ENCODE measurements at places on chromosomes 1 and 21.

- no peak for DNase-seq
Measured at GRCh38 chr1:241142493-241142892, 214.5 kb downstream of the RGS7 start.

GRCh38 chr1:8404460-8405370, 86.8 kb downstream of the SLC45A1 start:
- no peak for DNase-seq

GRCh38 chr1:71041806-71042205, 5.8 kb downstream of the PTGER3 start:
- DNase-seq: no peak

GRCh38 chr1:36513676-36514473, 31.2 kb upstream of the CSF3R start:
- no peak for DNase-seq

GRCh38 chr1:163774978-163775620, 453.3 kb downstream of the NUF2 start:
- no peak for DNase-seq

DNA sequence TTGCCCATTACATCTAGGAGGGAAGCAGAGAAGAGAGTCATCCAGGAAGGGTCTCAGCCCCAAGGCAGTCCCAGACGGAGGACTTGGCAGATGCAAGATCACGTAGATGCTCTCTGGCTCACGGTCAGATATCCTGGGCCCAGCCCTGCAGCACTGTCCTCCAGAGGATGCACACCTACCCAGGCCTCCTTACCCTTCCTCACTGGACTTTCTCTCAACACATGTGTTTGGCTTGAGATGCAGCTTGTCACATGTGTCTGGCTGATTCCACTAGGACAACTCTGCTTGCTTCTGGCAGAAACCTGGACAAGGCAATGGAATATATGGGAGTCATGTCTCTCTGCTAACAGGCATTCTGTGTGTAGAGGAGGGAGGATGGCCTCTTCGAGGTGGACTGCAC, 32.4 kb upstream of the POU3F1 start:
- DNase-seq: no peak

DNA sequence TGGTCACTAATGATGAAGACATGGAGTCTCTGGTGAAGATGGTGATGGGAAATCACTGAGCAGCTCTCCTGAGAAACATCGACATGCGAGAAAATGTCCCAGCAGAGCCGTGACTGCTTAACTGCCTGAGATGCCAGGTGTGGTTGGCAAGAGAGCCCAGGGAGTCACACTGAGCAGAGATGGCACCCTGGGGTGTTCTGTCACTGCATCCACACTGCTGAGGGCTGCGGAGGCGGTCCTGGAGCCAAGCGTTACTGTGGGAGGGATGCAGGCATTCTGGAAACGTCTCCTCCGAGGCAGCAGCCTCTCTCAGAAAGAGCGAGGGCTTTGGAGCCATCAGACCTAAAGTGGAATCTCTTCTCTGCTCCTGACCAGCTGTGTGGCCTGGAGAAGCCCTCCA, 57.2 kb downstream of the EPHB2 start:
- no peak for DNase-seq

DNA sequence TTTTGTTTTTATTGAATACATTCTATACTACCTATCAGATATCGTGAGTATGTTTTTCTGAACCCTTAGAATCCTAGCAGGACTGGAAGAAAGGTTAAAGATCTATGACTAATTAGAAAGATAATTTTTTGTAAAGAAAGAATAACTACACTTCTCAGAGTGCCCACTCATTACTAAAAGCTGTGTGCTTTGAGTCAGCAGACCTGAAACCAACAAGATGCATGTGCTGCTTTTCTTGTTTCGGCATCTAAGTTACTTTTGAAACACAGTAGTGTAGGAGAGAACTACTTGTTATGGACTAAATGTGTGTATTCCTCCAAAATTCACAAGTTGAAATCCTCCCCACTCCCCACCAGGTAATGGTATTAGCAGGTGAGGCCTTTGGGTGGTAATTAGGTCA, 127.8 kb upstream of the ESRRG start:
- DNase-seq: no peak

- DNase-seq: no peak
Measured at GRCh38 chr1:89351597-89352311, 12.1 kb upstream of the GBP6 start.

DNA sequence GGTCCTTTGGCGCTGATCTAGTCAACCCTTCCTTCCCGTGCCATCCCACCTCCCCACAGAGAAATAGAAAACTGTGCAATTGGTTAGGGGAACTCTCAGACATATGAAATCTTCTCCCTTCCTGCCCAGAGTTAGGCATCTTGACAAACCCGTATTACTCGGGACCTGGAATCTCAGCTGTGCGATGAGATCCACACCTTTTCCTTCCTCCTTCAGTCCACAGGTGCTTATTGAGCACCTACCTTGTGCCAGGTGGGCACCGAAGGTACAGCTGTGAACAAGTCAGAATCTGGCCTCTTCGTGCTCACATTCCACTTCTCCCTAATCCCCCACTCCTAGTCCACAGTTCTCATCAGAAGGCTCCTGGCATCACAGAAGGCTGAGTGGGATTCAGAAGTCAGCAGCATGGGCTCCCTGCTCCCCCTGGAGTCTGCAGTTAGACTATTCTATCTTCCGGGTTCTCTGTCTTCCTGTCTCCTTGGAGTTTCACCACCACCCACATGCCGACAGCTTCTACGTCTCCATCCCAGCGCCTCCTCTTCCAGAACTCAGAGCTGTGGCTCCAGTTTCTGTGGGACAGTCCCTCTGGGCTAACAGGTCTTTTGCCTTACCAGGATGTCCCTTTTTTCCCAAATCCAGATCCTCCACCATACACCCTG, 23.0 kb downstream of the KNCN start:
- DNase-seq: no peak

DNA sequence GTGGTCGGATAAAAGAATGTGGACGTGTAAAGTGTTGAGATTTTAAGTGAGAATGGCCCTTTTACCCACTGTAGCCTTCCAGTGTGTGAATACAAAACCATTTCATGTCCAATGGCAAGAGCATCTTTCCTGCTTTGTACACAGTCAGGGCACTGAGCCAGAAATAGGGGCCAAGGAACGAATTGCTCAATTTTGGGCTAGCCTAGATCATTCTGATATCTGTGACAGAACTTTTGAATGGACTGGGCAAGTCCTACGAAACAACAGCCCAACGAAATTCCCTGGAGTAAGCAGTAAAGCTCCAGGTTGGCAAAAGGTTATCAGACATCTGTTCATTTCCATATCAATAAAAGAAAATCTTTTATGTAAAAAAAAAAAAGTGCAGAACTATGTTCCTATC, 5.5 kb downstream of the KIF26B start:
- DNase-seq: no peak

DNA sequence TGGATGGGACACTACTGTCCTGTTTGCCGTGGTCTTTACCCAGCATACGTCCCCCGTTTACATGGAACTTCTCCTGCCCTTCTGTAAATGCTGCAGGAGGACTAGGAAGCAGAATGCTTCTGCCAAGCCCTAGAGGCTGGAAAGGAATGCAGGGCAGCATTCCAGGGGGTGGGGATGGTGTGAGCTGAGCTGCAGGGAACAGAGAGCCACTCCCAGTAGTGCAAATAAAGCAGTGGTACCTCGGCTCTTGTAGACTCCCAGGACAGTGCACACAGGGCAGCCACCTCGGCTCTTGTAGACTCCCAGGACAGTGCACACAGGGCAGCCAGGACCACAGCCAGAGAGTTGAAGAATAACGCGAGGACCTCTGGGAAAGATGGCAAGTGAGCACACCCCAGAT, 35.4 kb downstream of the PTPRU start:
- DNase-seq: no peak

GRCh38 chr1:180243517-180244221, 13.6 kb downstream of the LHX4 start:
- DNase-seq: no peak

DNA sequence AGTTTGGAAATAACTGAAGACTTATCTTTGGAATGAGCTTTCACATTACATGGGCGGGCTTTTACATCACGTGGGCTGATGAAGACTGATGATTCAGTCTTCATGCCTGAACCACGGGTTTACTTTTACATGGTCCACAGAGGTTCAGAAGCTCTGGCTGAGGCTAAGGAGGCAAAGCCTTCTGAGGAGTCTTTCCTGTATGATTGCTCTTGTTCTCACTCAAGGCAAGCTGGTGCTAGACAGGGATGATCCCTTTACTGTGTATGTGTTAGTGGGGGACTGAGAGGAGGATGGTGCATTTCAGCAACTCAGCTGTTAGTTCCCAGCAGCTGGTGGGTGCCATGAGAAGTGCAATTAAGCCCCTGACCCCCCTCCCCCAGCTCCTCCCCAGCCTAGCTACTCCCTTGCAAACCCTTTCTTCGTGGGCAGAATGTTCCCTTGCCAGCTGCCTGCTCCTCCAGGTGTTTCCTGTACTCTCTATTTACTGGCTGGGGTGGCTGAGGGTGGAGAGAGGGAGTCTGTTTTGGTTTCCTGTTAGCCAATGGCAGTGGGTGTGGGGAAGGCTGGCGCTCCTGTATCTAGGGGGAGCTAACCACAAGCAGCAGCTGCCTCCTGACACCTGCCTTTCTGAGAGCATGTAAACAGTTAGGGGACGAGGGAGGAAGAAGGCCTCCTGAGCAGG, 15.4 kb downstream of the BTG2 start:
- peak; percentile 82 for DNase-seq

DNA sequence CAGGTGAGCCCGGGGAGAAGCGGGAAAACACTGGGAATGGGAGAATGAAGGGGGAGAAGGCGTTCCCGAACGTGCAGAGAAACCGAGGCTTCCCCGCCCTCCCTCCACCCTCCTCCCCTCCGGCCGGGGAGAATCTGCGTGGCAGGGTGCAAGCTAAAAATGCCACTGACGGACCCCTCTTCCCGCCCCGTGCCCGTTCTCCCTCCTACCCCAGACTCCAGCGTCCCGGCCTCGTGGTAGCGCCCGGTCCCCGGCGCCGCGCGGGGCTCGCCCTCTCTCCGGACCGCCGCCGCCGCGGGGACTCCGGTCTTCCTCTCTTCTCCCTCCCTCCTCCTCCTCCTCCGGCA, 81.6 kb upstream of the AK4 start:
- no peak for DNase-seq

GRCh38 chr1:217133958-217134856, 411.0 kb upstream of the ESRRG start:
- no peak for DNase-seq

DNA sequence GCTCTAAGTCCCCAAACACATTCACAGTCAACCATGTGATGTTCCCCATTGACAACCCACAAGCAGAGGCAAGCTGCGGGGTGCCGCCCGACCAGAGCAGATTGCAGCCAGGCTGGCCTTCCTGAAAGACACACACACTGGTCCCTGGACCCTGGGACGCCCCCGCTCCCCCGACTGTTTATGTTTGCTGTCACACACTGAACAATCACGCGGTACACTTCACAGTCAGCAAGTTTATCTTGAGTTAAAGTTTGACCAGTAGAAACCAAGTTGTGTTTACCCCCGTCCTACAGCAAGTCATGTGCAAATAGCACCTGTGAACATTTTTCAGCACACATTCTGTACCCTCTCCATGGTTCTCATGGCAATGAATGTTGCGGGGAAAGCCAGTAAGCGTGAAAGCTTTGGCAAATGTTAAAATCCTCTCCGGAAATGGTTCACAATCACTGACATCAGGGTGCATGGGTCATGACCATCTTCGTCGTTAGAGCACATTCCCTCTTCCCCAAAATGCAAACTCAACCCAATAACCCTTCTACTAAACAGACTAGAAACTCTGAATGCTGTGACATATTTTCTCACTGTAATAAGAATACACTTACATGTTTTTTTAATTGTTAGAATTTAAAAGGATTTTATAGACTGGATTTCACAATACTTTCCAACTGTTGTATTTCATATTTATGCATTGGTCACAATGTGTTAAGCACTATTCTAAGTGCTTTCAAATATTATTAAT, 33.3 kb upstream of the IRF2BP2 start:
- DNase-seq: no peak

- DNase-seq: no peak
Measured at GRCh38 chr1:192565946-192566345, 9.6 kb upstream of the RGS1 start.

GRCh38 chr1:214003233-214003632, 15.5 kb downstream of the PROX1 start:
- no peak for DNase-seq

DNA sequence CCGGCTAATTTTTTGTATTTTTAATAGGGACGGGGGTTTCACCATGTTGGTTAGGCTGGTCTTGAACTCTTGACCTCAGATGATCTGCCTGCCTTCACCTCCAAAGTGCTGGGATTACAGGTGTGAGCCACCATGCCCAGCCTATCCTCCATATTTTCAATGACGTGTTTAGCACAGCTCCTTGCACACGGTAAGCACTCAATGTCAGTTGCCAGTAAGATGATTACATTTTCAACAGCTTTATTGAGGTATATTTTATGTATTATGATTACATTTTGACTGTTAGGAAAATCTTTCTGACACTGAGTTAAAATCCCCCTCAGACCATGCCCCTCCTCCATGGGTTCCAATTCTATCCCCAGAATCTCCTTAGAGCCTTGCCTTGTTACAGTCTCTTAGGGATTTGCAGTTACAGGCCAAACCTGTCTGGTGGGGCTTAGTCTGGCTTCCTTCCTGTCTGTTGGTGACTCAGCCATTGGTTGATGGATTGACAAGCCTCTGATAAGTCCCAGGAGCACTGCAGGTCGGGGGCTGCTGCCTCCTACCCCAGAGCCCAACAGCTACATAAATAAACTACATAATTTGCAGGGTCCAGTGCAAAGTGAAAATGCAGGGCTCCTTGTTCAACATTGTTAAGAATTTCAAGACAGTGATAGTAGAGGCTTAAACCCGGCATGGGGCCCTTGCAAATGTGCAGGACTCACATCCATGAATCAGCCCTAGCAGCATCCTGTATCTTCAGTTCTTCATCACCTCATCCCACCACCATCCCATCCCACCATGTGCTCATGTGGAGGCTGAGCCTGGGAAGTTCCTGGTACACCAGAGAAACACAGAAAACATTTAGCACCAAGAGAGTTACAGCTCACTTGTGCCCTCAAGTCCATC, 23.4 kb downstream of the COA7 start:
- no peak for DNase-seq

GRCh38 chr1:241800640-241801039, 47.4 kb upstream of the EXO1 start:
- DNase-seq: no peak

DNA sequence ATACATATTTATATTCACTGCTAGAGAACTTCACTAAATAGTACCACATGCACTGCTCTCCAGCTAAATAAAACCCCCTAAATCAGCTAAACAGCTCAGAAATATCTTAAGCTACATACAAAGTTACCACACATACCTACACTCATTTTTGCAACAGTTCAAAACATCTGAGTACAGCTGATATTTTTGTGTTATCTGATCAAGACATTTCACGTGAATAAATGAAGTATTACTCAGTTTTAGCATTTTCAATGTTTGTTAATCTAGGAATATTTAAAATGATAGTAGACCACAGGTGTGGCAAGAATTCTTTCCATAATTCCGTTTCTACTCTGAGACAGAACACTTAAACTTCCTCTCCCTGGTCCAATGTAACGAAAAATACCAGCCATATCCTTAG, 20.8 kb downstream of the EVI5 start:
- DNase-seq: no peak

DNA sequence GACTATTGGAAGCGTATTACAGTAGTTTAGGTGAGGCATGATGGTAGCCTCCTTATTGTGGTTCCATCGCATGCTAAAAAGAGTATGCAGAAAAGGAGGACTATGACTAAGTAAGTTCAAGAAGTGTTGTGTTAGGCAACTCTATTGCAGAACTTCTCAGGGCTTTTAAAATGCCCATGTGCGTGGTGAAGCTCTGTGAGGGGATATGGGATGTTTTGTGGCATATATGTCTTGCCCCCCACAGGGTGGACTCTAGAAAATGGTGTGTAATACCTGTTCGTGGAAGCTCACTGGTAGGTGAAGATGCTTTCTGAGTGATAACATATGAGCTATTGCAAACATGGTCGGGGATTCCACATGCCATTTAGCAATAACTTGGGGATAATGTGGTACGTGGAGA, 31.7 kb downstream of the MAN1A2 start:
- DNase-seq: no peak

Data from CD4-positive, alpha-beta T cell treated with Interferon gamma for 1 hour (primary cell).